CMK (cell line): ENCODE measurements at places on chromosomes 12 and 14.

GRCh38 chr12:72272731-72273498 is 745 bp downstream of the TRHDE start:
- no peak for DNase-seq

GRCh38 chr14:60648249-60648933 is 886 bp downstream of the SIX1 start:
- DNase-seq, result no peak

DNA sequence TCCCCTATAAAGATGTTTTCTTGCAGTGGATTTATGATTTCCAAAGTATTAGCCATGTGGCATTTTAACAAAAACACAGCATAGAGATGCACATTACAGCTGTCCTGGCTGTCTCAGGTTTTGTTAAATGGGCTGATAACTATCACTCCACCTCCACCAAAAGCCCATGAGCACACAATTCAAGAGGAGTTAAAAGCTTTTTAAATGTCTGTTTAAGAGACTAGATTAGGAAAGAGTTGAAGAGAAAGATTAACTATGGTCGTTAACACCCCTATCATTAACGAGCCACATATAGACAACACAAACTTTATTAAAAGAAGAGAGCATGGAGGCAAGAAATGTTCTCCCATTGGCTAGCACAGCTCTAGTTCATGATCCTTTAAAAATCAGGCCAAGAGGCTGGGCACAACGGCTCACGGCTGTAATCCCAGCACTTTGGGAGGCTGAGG is 14.5 kb downstream of the CBX5 start:
- DNase-seq, result no peak

DNA sequence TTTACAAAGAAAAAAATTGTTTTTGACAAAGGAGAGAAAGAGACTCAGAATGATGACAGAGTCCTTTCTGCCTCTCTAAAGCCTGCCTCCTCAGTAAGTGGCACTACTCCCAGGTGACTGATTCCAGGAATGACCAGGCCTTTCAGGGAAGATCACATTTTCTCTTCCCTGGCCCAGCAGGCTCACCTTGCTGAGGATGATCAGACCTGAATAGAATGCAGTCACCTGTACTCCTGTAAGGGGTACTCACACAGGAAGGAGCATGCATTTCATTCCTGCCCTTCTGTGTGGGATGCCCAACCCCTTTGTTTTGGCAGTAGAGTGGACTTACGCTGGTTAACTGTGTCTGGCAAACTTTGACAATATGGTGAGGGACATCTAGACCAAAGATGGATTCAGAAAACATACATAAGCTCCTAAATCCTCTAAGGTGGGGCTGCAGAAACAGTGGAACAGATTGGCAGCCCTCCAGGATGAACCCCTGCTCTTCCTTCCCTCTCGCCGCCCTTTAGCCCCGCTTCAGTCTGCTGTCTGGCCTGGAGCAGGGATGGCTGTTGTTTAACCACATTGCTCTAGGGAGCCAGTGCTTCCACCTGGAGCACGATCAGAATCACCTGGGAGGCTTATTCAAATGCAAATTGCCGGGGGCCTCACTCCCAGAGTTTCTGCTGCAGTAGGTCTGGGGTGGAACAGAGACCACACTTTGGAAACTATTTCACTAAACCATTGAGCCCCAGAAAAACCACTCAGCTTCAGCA is 29.8 kb downstream of the ERG28 start:
- DNase-seq, result no peak

GRCh38 chr14:83085725-83086124 is 1552.1 kb upstream of the SEL1L start:
- DNase-seq, result no peak

DNA sequence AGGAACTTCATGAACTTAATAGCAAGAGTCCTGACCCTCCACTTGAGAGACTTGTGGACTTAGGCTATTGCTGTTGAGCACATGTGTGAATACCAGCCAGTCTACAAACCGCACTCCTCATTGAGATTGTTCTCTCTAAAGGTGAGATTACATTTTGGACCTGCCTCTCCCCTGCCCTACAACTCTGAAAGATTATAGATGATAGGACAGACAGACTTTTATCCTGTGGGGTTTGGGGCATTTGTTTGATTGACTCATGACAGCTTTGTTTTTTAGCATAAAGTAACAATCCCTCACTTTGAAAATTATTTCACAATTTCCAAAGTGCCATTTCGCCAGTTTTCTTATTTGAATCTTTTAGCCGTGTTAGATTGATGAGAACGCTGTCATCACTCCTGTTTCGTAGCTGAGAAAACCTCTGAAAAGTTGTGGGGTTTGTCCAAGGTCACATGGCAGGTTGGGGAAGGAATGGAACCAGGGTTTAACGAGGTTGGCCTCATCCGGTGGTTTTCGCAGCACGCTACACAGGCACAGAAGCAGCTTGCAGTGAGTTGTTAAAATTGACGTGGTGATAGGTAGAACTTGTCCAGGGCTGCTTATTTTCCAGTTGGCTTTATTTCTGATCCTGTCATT is 836 bp downstream of the EVL start:
- DNase-seq, result no peak

GRCh38 chr14:105398726-105399465 is 558 bp downstream of the TEX22 start:
- no peak for DNase-seq

GRCh38 chr14:56338674-56339073 is 220.5 kb downstream of the PELI2 start:
- no peak for DNase-seq

DNA sequence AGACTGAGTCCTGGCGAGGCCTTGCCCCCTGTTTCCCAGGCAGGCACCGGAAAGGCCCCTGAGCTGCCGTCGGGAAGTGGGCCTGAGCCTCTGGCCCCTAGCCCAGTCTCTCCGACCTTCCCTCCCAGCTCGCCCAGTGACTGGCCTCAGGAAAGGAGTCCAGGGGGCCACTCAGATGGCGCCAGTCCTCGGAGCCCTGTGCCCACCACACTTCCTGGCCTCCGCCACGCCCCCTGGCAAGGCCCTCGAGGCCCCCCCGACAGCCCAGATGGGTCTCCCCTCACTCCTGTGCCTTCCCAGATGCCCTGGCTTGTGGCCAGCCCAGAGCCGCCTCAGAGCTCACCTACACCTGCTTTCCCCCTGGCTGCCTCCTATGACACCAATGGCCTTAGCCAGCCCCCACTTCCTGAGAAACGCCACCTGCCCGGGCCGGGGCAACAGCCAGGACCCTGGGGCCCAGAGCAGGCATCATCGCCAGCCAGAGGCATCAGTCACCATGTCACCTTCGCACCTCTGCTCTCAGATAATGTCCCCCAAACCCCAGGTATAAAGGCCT is 10.9 kb downstream of the TNS2 start:
- no peak for DNase-seq

DNA sequence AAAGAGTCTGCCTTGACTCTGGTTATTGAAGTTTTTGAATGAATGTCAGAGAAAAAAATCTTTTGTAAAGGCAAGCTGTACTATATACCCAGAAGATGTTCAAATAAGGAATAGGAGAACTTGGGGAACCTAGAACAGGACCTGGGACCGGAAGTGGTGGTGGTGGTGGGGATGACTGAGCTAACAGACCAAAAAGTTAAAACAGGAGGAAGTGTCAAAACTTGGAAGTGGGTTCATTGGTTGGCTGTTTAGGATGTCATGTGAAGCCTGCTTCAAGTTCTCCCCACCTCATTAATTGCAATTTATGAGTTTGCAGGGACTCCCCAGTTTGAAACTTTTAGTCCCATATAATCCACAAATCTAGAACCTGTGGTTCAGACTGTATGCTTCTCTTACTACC is 26.2 kb downstream of the PLXNC1 start:
- DNase-seq, result no peak

DNA sequence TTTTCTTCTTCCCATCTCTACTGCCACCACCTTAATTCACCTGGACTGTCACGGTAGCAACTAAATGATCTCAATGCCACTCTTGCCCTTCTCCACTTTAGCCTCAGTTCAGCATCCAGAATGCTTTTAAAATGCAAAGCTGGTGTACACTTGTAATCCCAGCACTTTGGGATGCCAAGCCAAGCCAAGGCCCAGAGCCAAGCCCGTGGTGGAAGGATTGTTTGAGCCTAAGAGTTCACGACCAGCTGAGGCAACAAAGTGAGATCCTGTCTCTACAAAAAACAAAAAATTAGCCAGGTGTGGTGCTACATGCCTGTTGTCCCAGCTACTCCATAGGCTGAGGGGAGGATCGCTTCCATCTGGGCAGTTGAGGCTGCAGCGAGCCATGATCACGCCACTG is 5.9 kb downstream of the CIPC start:
- DNase-seq, result no peak

DNA sequence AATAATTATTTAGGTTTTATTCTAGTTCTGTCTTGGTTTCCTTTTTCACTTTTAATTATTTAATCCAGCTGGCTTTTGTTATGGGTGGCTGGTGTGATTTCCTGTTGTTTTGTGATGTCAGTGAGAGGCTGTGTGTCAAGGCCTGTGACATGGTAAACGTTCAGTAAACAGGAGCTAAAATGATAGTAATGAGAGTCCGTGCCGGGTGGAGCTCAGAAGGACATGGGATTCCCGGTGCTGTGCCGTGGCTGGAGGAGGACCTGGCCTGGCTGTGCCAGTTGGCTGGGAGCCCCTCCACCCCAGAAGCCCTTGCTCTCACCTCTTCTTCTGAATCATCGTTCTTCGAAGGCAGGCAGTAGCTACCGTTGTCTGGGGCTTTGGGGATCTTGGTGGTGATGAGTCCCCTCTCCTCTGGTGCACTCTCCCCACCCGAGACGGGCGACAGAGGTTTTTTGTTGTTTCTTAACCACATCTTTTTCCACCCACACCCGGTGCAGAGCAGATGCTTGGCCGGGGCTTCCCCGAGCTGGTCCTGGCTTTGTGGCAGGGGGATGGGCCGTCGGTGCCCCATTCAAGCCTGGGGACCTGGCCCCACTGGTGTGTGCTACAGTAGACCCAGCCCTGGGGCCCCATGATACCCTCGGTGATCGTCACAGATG is 29.1 kb downstream of the SH2B3 start:
- no peak for DNase-seq

DNA sequence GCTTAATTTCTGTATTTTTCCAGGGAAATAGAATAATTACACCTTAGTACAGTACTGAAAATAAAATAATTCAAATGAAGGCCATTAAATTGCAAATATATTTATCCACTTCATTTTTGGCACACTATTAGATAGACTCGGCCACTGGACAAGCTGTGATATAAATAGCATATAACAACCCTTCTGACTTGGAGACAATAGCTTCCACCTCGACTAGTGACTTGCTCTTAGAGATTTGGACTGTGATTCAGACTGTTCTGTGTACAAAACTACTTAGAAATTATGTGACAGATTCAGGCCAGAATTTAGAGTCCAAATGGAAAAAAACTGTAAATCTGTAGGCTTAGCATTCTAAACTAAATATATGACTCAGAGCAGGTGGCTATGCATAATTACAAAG is 949.9 kb downstream of the LRFN5 start:
- no peak for DNase-seq

GRCh38 chr14:51094901-51095853 is at the start of gene TRIM9:
Gene TRIM9, minus strand, starts transcription at chr14:51095105. Its CDS starts 166 bp downstream, at chr14:51094939.
- no peak for DNase-seq

- no peak for DNase-seq
These were observed 9.8 kb upstream of the PARP11 start for GRCh38 chr12:3882896-3883564.

DNA sequence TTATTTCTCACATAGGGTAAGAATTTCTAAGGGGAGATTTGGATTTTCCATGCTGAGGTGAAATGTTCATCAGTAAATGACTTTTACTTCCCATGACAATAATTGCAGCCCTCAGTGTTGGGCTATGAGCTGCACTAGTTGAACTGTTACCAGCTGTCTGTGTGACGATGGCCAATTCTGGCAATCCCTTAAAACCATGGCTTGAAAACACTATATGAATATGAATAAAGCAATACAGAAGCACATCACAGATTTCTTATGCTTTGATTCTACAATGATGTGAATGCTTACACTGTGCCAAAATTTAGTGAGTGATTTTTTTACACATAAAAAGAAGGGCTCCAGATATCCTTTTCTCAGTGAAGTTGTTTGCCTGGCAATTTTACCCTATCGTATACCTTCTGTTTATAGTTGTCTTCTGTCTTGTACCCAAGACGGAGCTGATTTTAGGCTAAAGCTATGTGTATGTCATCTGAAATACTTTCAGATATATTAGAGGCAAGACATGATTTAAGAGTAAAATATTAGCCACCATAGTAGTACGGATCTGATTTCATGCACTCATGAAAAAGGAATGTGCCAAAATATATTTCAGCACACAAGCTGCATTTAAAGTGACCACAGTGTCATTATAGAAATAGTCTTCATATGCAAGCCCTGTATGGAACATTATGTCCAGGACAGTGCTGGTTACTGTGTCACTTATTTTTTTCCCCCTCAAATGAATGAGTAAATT is 52.0 kb downstream of the SLC38A4 start:
- DNase-seq, result no peak

- no peak for DNase-seq
These were observed 2.9 kb upstream of the CLBA1 start for GRCh38 chr14:104982548-104983230.

DNA sequence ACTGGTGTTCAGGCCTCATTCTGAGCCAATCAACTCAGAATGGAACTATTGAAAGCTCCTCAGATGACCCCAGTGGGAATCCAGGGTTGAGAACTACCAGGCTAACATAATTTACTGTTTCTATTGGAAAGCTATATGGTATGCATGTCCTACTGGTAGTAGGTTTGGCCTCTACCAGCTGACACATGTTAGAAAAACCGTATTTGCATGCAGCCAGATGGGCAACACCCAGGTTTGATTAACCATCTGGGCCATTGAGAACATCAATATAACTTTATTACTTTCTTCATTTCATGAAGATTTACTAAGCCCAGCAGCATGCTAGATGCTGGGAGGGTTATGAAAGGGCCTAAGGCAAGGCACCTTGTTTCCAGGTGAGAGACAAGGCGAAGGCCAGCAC is 181.4 kb upstream of the PARP11 start:
- no peak for DNase-seq

- no peak for DNase-seq
These were observed 866 bp downstream of the KRT79 start for GRCh38 chr12:52832985-52833905.

GRCh38 chr12:19212245-19212644 is 82.7 kb downstream of the PLEKHA5 start:
- no peak for DNase-seq

- no peak for DNase-seq
These were observed 31.1 kb downstream of the APOBEC1 start for GRCh38 chr12:7634561-7634960.

- DNase-seq, result no peak
These were observed 911.3 kb downstream of the LRFN5 start for GRCh38 chr14:42517806-42518500.
